Urinary bladder (tissue), 4 donors: ENCODE measurements at places on chromosomes 4 and X.

DNA sequence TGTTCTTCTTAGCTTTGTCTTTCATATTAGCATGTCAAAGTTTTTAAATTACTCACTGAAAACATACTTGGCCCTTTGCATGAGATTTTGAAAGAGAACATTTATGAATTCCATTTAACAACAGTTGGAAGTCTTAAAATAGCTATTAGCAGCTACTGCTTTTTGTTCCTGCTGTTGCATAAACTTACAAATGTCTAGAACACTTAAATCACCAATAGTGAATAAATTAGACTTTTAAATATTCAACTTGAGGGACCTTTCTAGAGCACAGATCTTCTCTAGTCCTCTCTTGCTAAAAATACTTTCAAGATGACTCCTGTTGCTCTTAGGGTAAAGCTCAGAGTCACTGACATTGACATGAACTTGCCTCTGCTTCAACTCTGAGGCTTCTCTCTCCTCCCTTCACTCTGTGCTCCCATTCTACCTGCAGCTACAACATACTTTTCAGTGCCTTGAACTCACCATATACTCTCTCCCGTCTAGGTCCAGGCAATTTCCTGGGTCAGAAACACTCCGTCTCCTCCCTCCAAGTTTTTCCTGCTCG is 15.8 kb upstream of the TXK start:
- DNase-seq = no peak

DNA sequence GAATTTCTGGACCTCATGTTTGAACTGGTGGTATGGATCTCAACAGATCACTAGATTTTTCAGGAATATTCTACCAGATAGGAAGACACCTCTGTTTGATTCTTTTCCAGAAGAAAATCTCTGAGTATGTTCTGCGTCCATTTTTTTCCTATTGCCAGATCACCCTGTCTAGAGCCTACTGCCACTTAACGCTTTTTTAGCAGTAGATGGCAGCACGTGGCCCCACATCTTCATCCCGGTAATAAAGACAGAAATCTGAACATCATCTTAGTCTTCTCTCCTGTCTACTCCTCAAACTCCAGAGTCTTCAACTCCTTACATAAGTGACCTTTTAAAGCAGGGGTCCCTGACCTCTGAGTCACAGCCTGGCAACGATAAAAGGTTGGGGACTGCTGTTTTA is 184.7 kb downstream of the TMA16 start:
- DNase-seq = no peak

GRCh38 chrX:106649523-106650428 is 38.0 kb downstream of the RADX start:
- no peak for DNase-seq

- no peak for DNase-seq
Measured at GRCh38 chr4:41022116-41022515, 192.2 kb downstream of the APBB2 start.

DNA sequence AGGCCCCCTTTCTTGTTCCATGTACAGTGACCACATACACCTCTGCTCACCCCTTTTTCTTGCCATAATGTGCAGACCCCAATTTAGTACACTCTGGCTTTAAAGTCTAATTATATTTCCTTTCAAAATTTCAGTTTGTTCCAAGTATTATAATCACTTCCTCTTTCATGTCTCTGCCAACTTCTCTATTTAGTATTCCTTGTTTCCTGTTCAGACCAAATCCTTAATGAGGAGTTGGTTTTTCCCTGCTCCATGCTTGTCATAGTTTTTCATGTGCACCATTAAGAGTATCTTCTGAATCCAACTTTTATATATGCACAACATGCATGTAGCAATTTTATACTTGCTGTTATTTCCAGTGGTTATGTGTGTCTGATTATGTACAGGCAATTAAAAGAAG is 32.3 kb downstream of the USP53 start:
- DNase-seq = no peak

GRCh38 chr4:61162116-61162515 is 38.0 kb upstream of the ADGRL3 start:
- DNase-seq = no peak

- DNase-seq = no peak
Measured at GRCh38 chr4:71020611-71021010, 27.2 kb downstream of the DCK start.

- DNase-seq = no peak
Measured at GRCh38 chr4:78002260-78002659, 54.9 kb upstream of the FRAS1 start.

- DNase-seq = no peak
Measured at GRCh38 chrX:137878401-137878800, 312.5 kb downstream of the ZIC3 start.

DNA sequence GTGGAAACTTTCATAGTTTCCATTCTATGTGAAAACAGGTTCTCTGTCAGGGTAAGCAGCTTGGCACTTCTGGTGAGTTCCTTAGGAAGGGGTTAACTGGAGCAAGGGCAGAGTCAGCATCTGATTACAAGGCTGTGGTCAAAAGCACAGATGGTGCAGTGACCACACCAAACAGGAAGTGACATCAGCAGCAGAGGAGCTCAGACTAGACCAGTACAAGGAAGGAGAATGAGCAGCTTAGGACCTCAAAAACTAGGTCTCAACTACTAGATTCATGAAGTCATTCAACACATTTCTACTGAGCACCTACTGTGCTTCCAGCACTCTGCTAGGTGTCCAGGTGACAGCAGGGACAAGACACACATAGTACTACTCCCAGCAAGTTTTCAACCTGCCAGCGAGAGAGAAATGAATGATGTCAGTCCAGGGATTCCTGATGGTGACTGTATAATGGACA is 130.2 kb downstream of the AMELX start:
- DNase-seq = no peak

DNA sequence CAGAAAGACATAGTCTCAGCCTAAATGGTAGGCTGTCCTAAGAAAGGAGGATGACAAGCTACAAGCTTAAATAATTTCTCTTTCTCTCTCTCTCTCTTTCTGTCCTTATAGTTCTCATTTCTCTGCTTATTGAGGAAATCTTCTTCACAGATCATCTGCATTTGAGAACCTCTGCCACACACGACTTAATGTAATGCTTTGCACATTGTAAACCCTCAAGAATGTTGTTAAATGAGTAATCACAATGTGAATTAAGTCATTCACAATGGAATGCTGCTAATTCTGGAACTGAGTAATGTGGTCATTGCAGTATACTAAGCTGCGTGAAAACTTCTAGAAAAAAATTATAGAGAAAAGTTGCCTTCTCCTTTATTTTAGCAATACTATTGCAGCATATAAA is 508.9 kb upstream of the FTHL17 start:
- no peak for DNase-seq

GRCh38 chr4:12881945-12882584 is 602.1 kb downstream of the RAB28 start:
- DNase-seq = no peak

GRCh38 chr4:21749412-21749811 is 199.2 kb downstream of the KCNIP4 start:
- DNase-seq = no peak

DNA sequence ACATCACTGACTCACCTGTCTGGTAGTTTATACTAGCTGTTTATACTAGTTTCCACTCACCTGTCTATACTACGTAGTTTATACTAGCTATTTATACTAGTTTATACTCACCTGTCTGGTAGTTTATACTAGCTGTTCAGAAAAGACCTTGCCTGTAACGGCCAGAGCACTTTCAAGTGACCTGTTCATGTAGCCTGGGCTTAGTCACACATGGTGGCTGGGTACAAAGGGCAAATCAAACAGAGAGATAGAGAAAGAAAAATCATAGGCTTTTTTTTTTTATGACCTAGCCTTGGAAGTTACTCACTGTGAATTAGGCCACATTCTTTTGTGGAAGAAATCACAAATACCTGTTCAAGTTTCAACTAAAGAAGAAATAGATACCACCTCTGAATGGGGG is 30.7 kb upstream of the SPANXN4 start:
- DNase-seq = no peak

- no peak for DNase-seq
Measured at GRCh38 chr4:78325271-78326157, 226.1 kb upstream of the ANXA3 start.

DNA sequence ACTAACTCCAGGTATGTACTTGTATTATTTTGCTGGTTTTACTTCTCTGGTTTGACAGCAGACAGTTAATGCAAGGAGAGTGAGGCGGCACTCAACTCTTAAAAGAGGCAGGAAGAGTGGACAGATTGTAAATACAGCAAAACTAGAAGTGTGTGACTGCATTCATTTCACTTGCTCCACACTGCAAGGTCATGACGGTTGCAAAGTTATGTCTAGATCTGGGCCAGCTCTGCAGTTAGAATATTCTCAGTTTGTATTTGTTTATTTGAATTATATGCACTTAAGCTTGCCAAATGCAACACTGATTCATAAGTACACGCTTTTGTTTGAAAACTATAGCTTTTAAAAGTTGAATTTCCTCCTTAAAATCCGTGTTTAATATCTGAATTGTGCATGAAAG is 148.9 kb downstream of the STIM2 start:
- DNase-seq = no peak

DNA sequence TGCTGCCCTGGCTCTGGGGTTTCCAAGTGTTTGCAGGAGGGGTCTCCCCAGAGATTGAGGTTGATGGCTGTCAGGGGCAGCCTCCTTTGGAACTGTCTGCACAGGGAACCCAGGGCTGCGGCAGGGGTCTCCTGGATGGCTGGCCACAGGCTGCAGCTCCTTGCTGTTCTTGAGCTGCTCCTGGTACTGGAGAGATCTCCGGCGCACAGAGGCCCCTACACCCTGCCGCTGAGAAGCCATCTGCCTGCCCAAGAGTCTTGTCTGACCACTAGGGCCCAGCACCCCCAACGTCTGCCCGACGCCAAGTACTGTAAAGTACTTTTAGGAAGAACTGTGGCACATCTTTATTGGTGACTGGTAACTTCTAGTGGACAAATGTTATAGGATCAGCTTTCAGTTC is 13.5 kb downstream of the STIM2 start:
- no peak for DNase-seq

DNA sequence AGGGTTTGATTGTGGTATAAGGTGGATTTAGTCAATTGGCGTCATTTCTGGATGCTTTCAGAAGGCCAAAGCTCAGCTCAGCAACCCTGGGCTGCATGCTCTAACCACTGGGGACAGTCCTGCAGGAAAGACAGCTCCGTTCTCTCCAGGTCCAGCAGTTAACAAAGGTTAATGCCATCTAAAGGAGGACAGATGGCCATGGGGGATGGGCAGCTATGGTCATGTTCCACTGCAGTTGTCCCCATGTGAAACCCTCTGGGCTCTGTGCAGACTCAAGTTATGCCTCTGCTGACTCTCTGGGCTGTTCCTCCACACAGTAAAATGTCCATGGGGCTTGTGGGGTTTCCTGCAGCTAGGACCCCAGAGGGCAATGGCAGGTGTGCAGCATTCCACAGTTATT is 562.1 kb upstream of the ADGRL3 start:
- no peak for DNase-seq

- DNase-seq = no peak
Measured at GRCh38 chr4:46839128-46839527, 69.9 kb downstream of the COX7B2 start.

GRCh38 chr4:101217353-101218031 is 129.8 kb downstream of the PPP3CA start:
- no peak for DNase-seq

- no peak for DNase-seq
Measured at GRCh38 chr4:112933790-112934189, 115.7 kb upstream of the ANK2 start.

GRCh38 chr4:117293784-117294183 is 208.4 kb upstream of the TRAM1L1 start:
- DNase-seq = no peak

GRCh38 chr4:95231681-95232080 is 317.1 kb downstream of the UNC5C start:
- DNase-seq = no peak

GRCh38 chr4:170853422-170854021 is 763.8 kb upstream of the AADAT start:
- DNase-seq = no peak

- DNase-seq = no peak
Measured at GRCh38 chr4:54695337-54695736, 37.6 kb downstream of the KIT start.

DNA sequence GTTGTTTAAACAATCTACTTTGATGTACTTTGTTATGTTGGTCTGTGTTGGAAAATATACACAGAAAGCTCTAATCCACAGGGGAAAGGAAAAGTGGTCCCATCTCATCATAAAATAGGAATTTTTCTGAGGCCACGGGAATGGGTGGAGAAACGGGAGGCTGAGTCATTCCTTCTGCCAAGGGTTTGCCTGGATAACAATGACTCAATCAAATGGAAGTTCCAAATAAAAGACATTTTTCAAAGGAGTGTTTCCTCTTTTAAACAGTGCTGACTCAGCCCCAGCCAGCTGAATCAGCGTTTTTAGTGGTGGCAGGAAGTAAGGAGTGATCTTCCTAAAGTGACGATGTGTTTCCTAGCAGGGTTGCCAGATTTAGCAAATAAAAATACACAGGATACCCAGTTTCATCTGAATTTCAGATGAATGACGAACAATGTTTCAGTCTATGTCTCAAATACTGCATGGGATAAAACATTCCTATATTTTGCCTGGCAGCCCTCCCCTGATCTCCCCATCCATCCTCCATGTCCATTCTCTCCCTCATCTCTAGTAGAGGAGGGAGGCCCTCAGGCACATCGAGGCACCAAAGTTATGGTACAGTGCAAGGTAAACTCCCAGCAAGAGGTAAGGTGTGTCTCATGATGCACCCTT is 345.4 kb upstream of the GATB start:
- DNase-seq = peak; percentile 54
